Anterior cingulate cortex (tissue), 58 donors: ENCODE measurements at places on chromosomes 11 and 22.

DNA sequence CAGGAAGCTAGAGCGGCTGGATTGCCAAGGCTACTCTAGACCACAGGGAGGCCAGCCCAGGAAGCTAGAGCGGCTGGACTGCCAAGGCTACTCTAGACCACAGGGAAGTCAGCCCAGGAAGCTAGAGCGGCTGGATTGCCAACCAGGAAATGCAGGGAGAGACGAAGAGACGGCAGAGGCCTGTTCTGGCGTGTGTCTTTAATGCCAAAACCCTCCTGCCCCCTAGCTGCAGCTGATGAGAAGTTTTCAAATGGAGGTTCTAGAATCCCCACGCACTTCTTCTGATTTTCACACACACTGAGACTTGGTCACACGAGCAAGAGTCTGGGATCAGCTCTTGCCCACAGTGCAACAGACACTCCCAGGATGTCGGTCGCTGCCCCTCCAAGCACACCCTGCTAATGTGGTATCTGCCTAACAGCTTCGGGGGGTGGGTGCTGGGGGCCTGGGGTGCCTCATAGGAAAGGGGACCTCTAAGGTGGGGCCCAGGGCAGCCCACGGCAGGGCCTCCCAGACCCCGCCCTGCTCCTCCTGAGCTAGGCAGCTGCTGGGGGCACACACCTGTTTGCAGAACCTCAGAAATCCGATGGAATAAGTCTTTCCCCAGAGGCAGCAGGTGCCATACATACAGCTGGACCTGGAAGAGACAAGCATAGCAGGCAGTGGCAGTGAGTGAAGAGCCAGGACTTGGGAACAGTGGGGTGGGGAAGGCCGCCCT, 28.5 kb downstream of the MAFF start:
- DNase-seq = peak; percentile 23

GRCh38 chr22:36331912-36332622, 55.7 kb downstream of the MYH9 start:
- no peak for DNase-seq

- DNase-seq = no peak
Observed at GRCh38 chr11:98277251-98277912, 743.4 kb upstream of the CNTN5 start.

DNA sequence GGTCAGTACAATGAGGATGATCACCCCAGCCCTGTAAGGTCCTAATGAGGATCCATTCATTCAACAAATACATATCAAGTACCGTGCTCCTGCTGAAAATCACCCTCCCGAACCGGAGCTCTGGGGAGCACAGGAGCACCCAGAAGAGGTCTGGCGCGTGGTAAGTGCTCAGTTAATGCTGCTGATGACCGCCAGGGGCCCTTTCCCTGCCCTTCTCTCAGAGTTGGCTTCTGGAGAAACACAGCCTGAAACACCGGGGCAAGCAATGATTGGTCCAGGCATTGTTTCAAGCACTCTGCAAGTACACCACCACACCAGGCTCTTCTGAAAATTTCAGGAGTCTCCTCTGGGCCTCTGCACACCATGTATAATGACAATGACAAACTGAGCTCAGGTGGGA, 3.8 kb upstream of the CCDC86 start:
- no peak for DNase-seq

- DNase-seq = no peak
Observed at GRCh38 chr11:93492464-93493251, 50.5 kb downstream of the SMCO4 start.

DNA sequence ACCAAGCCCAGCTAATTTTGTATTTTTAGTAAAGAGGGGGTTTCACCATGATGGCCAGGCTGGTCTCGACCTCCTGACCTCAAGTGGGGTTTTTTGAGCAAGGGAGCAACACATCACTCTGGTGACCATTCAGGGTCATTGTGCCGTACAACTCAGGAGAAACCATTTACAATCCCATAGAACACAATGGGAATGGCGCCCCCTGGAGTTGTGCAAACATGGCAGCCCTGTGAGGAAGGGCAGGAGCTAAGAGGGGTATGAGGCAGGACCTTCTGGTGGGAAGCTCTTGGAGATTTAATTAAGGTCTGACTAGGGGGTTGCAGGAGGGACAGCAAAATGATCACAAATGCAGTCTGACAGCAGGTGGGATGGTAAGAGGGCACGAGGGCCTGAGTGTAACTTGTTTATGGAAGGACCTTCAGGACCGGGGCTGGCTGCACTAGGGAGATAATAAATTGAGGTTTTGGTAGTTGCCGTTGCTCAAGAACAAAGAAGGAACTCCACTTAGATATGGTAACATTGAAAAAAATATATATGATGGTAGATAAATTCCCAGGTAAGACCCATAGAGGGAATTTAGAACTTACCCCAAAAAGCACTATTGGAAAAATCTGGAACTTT, 9.1 kb upstream of the CSF2RB start:
- DNase-seq = no peak

DNA sequence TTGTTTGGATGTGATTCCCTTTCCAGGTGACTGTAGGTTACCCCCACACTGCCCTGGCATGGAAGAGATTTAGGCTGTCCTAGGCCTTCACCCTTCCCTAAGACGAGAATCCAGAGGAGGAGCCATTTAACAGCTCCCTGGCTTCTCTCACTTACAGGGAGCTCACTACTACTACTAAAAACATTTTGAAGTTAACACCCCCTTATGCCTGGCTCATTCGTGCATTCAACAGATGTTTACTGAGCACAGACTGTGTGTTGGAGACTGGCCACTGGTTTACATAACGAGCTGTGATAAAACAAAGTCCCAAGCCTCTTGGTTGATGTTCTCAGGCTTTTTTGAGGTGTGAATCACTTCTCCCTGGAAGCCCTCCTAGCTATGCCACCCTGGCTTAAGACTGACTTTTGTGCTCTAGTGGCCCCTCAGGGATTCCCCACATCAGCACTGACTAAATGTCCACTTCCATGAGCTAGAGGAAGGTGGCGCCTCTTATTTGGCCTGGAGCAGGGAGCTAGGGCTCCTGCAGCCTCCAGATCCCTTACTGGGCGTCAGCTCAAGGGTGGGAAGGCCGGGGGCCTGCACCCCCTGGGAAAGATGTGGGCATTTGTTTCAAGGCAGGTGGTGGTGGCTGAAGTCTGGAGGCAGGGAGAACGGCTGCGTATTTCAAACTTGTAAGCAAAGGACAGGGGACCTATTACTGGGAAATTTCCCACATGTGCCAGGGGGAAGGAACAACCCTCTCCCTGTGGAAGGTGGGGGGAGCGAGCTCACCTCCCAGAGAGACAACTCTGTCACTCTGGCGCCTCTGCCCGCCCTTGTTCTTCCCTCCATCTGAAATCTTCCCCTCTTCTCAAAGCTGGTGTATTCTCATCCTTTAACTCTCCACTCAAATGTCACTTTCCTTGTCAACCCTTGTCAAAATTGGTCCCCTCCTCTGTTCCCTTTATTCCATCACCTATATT, 19.4 kb upstream of the MALAT1 start:
- DNase-seq = peak; percentile 68

- DNase-seq = no peak
Observed at GRCh38 chr11:104036995-104037394, 555 bp downstream of the DDI1 start.

DNA sequence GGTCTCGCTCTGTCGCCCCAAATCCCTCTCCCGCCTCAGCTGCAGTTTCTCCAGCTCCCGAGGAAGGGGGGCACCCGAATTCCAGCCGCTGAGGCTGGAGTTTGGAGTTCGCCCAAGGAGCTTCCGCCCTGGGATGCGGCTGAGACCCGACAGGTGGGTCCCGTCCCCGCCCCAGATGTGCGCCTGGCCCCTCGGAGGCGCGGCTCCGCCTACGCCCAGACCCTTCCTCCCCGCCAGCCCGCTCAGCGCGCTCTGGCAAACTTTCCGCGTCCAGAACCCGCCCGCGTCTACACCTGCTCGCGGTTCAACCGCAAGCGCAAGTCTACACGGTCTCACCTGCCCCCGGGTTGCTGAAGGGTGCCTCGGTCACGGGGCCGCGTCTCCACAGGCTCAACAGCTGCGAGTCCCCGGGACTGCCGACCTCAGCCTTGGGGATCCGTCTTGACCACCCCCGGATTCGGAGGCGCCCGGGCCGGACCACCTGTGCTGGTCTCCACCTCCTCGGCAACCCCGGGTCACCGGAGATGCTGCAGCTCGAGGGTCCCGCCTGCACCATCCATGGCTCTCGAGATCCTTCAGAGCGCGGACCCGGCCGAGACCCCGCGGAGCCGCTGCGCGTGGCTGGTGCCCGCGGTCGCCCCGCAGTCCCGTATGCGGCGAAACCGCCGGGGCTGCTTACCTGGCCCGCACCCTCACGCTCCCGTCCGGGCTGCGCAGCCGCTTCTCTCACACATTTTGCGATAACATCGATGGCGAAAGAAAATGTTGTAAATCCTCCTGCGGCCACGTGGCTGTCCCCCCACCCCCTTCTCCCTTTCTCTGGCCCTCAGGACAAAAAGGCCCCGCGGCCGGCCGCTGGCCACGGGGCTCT, 63.6 kb downstream of the NFAM1 start:
- peak; percentile 30 for DNase-seq

DNA sequence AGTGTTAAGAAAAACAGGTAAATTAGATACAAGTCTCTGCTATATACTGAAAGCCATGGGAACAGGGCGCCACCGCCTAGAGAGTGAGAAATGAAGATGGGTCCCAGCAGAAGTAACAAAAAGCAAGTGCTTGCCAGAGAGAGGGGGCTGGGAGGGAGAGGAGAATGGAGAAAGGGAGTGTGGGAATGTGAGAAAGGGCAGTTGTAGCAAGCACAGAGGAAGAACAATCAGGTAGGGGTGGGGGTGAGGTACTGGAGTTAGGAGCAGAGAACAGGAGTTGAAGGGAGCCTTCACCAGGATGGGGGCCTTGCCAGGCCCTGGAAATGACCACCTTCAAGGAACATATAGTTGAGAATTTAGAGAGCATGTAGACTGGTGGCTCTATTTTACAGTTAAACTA, 66.8 kb downstream of the TCF20 start:
- no peak for DNase-seq

- DNase-seq = no peak
Observed at GRCh38 chr11:70423523-70424505, 25.5 kb downstream of the CTTN start.

GRCh38 chr11:1791912-1792311, 28.2 kb upstream of the CTSD start:
- no peak for DNase-seq

- DNase-seq = no peak
Observed at GRCh38 chr11:110852921-110853490, 140.8 kb upstream of the ARHGAP20 start.

DNA sequence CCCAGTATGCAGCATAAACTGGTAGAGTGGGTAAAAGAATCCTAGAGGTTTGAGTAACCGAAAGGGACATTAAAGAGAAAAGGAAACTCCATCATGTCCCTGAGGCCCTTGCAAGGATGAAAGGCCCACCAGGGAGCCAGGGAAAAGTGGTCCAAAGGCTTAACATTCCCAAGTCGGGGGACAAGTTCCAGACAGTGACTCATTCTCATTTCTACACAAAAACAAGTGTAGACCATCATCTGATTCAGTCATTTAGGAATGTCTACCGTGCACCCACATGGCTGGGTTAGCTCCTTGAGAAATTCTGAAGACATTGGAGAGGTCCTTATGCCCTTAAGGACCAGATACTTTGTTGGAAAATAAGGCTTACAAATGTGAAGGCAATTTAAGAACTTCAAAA, 4.8 kb upstream of the NOX4 start:
- no peak for DNase-seq

DNA sequence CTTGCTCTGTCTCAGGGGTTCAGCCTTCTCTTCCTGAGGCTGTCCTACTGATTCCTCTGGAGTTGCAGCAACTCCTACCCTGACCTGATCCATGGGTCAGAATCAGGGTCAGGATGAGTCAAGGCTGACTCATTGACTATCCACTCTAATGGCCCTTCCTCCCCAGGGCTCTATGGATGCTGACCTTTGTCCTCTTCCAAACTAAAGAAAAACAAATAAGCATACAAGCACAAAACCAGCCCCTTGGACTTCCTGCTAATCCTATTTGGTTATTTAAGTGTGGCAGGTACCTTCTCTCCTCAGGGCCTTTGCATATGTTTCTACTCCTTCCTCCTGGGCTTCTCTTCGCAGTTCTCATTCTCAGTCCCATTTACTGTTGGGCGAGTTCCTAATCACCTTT, 204.5 kb upstream of the NAV2 start:
- no peak for DNase-seq

DNA sequence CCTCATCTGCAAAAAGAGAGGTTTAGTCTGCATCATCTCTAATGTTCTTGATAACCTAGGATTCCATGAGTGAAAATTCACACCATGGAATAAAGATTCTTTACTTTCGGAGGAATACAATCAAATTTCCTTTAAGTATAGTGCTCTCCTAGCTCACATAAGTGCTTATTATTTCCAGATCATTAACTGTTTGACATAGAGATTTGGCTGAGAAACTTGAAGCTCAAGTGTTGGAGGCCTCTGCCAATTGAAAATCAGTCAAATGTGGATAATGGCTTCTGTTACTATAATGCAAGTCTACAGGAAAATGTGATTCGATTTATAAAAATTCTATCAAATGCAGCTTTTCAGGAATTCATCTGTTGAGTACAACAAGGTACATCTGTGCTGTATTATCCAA, 144.6 kb downstream of the KIF18A start:
- no peak for DNase-seq

GRCh38 chr11:41334007-41334933, 125.2 kb downstream of the LRRC4C start:
- no peak for DNase-seq

GRCh38 chr11:49202287-49202976, 6.0 kb downstream of the FOLH1 start:
- DNase-seq = no peak

- DNase-seq = no peak
Observed at GRCh38 chr11:29166306-29166705, 850.5 kb downstream of the KCNA4 start.

DNA sequence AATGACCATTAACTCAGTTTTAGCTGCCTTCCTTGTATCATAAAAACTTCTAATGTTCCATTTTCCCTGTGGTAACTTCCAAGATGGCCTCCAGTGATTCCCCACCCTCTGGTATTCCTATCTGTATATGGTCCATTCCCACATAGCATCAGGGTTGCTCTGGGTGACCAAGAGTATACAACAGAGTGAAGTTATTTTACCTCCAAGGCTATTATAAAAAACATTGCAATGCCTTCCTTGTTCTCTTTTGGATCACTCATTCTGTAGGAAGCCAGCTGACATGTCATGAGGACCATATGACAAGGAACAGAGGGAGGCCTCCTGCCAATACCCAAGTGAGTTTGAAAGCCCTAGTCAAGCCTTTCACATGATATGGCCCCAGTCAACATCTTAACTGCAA, 30.1 kb downstream of the ZNF280B start:
- DNase-seq = no peak

DNA sequence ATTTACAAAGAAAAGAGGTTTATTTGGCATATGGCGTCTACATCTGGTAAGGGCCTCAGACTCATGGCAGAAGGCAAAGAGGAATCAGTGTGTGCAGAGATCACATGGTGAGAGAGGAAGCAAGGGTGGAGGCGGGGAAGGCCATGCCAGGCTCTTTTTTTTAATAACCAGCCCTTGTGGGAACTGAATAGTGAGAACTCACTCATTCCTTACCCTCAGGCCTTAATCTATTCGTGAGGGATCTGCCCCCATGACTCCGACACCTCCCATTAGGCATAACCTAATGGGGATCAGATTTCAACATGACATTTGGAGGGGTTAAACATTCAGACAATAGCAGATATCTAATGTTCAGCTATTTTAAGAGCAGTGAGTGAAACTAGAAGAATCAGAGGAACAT, 55.7 kb downstream of the ATM start:
- DNase-seq = no peak
